T1000 (cell line): ENCODE measurements at places on chromosomes 2 and 18.

GRCh38 chr18:44723411-44723810 is 42.7 kb downstream of the SETBP1 start:
- DNase-seq = no peak

DNA sequence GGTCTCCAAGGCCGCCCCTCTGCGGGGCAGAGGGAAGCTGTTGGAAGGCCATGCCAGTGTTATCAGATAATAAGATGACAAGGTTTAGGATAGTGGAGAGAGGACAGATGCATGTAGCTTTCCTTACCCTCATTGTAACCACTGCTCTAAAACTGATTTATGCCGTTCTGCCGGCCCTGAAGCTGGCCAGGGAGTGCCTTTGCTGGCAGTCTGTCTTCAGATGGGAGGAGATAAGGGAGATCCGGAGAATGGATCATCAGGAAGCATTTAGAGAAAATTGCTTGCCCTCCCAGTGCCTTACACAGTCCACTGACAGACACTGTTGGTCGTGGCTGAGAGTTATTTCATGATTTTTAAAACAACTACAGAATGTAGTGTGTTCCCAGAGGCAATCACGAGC is 35.4 kb upstream of the MYO3B start:
- DNase-seq = no peak

DNA sequence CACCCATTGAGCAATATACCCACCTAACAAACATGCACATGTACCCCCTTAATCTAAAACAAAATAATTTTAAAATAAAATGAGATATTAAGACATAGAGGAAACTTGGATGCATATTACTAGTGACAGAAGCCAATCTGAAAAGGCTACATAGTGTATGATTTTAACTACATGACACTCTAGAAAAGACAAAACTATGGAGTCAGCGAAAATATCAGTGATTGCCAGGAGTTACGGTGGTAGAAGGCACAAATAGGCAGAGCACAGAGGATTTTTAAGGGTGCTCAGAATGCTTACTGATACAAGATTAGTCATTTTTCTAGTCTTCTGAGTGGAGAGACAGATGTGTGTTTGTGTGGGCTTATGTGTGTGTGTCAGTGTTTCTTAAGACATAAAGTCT is 656.6 kb downstream of the NR4A2 start:
- no peak for DNase-seq

GRCh38 chr2:2550856-2551255 is 219.8 kb upstream of the MYT1L start:
- no peak for DNase-seq

- no peak for DNase-seq
Measured at GRCh38 chr2:28567061-28567471, 71.2 kb downstream of the PLB1 start.

- no peak for DNase-seq
Measured at GRCh38 chr18:3246635-3247239, 864 bp upstream of the MYL12A start.

- no peak for DNase-seq
Measured at GRCh38 chr2:68125821-68126220, 31.9 kb upstream of the PNO1 start.

- DNase-seq = no peak
Measured at GRCh38 chr2:201980946-201981345, 52.7 kb upstream of the FZD7 start.

DNA sequence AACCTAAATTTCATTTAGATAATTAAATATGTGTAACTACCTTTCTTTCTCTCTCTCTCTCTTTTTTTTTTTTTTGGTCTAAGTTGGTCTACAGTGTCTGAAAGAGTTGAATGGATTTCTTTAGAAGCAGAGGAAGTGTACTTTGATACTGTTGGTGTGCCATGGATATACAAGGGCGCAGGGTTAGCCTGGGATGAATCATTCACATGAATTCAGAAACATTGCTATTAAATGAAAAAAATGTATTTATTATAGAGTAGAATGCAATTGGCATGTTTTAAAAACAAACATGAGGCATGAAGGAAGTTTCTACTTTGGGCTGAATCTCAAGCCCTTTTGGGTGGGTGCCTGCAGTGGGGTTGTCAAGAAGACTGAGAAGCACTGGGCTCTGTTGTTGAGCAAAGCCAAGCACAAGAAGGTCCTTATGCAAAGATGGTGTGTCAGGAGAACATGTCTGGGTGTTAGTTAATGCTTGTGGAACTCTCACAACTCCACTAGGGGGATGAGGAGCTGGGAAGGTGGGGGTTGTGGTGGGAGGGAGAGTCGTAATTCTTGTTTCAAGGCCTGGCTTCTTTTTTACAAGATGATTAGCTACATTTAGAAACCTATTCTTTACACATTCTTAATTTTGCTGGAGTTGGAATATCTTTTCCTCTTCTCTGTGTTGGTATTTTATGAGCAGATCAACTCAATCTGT is 57.9 kb downstream of the LYPD6 start:
- DNase-seq = no peak

GRCh38 chr2:137929519-137929916 is 34.8 kb upstream of the HNMT start:
- DNase-seq = no peak

GRCh38 chr2:135821190-135821589 is 15.8 kb downstream of the LCT start:
- no peak for DNase-seq

GRCh38 chr2:138596403-138596802 is 94.8 kb downstream of the SPOPL start:
- DNase-seq = no peak

GRCh38 chr2:13543550-13543949 is 826.8 kb downstream of the TRIB2 start:
- no peak for DNase-seq

- no peak for DNase-seq
Measured at GRCh38 chr2:165634282-165634681, 159.8 kb downstream of the GALNT3 start.

GRCh38 chr18:58078889-58079573 is 35.0 kb downstream of the NEDD4L start:
- DNase-seq = no peak

GRCh38 chr2:199955007-199955338 is 318 bp downstream of the TYW5 start:
- DNase-seq = no peak

DNA sequence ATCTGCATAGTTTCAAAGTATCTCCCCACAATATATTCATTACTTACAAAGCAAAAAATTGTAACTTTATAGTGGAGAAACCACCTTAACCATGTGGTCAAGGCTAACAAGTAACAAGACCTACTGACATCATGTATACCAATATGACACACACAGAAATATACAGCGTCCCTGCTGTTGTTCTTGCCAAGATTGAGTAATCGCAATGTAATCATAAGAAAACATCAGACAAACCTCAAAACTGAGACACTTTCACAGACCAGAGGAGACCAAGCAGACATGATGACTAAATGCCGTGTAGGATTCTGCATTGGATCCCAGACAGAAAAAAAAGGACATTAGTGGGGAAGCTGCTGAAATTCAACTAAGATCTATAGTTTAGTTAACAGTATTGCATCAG is 123.0 kb downstream of the ACAA2 start:
- DNase-seq = no peak

- no peak for DNase-seq
Measured at GRCh38 chr2:180955101-180955500, 25.3 kb upstream of the UBE2E3 start.

DNA sequence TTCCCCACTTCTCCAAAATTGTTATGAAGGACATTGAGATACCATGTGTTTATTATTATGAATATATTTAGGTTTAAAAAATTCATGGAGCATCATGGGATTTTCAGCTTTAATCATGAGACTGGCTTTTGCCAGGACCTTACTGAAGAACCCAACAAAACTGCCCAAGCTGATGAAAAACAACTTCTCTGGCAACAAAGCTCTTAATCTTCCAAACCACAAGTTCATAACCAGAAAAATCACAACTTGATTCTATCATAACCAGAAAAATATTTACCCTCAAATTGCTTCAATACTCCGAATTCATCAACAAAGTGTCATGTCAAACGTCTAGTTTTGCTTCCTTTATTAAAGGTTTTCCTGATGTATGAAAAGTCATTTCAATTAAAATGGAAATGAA is 971.8 kb upstream of the ACVR2A start:
- no peak for DNase-seq

DNA sequence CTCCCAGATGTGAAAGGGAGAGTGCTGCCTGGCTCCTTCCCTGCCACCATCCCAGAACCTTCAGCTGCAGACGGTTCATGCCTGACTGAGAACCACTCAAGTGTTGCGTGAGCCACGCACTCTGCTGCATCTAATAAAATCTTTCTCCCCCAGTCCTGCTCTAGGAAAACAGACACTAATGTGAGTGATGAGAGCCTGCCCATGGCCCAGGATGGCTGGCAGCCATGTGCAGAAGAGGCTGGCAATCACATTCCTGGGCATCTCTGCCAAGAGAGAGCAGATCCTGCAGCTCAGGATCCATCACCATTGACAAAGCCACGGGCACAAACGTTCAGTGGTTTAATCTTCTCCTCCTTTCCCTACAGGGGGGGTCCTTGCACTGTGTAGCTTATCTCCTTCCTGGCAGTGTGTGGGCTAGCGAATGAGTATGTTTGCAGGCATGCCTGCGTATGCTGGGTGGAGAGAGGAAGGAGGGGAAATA is 477.5 kb downstream of the SLC4A3 start:
- DNase-seq = no peak

- peak; percentile 74 for DNase-seq
Measured at GRCh38 chr2:85813982-85814801, 60.4 kb downstream of the ATOH8 start.

DNA sequence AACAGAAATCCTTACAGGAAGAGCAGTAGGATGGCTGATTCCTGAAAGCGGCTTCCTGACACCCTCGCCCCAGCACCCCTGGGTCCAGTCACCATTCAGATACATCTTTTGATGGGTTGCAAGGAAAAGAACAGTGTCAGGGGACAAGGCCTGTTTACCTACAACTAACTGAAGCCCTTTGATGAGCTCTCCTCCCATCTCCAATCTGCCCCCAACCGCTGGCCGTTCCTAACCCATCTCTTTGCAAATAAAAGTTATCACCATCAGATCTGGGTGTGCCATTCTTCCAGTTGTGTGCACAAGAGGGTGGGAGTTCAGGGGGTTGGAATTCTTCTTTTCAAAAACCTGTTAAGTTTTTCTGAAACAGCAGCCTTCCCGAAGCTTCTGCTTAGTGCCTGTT is 48.9 kb downstream of the ARL4C start:
- no peak for DNase-seq

DNA sequence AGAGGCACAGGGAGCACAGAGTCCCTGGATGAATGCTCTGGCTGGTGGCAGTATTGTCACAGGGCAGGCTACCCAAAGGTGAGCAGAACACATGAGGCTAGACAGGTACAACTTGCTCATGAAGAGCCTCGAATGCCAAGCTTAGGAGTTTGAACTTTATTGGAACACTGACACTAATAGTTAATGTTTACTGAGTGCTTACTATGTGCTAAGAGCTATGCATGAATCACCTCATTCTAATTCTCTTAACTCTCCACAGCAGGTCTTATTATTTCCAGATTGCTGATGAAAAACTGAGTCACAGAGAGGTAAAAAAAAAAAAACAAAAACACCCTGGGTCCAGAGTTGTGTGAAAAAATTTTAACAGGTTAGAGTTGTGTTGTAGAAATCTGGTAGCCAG is 6.1 kb upstream of the EMX1 start:
- DNase-seq = no peak

DNA sequence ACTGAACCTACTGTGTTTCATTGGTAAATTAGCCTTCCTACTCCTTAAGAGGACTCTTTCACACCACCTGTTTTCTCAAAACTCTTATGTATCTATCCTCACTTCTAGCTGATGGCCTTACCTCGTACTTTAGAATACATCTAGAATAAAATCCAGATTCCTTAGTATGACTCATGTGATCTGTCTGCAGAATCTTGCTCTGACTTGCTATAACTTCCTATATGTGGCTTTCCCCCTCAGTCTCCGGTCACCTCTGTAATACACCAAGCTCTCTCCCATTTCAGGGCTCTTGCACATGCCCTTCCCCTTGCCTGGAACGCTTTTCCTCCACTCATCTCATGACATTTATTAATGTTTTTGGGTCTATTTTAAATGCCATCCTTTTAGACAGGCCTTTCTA is 95.6 kb upstream of the LHCGR start:
- no peak for DNase-seq

DNA sequence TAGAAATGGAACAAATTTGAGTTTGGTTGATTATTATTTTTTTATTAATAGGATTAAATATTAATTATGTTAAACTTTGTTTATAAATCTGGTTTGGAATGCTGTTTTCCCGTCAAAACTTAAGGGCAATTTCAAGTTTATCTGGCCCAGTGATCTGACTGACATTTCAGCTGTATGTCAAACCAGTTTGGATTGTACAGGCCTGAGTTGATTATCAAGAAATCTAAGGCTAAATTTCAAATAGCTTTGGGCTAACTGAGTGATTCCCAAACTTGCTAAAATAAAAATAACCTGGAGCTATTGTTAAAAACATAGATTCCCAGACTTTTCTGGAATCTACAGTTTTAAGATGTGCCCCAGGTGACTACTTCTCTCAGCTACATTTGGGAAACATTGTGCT is 65.9 kb upstream of the SPOPL start:
- no peak for DNase-seq

GRCh38 chr2:218870984-218871344 is 9.7 kb upstream of the WNT10A start:
- no peak for DNase-seq

DNA sequence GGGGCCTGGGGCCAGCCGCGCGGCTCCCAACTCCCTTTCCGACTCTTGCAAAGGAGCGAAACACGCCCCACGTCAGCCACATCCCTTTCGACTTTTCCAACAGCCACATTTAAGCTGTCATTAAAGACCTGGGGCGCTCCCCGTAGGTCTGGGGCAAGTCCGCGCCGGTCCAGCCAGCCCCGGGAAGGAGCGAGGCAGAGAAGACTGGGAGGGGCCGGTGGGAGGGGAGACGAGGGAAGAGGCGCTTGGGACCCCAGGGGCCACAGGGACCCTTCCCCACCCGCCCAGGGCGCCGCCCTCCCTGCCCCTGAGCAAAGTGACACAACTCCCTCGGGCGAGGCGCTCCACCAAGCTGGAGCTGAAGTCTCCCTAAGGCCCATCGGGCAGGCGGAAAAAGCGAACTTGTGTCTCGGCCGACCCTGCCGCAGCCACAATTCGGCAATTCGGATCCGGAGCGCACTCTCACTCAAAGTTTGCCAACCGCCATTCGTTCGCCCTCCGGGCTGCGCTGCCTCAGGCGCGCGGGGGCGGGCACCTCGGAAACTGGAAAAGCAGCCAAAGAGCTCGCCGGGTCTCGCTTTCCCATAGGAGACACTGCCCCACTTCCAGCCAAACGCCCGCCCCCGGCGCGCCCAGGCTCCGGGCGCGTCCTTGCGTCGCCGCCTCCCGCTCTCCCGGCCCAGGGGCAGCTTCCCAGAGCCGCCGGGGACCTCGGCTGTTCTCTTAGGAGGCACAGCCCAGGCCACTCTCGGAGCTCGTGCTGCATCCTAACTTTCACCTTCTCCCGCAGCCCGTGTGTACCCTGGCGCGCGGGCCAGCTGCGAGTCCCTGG is 1.1 kb upstream of the KCTD1 start:
- peak; percentile 52 for DNase-seq

- no peak for DNase-seq
Measured at GRCh38 chr2:137151731-137152130, 386.4 kb downstream of the THSD7B start.
